ENCODE measurements at places on chromosomes 2 and 18.

DNA sequence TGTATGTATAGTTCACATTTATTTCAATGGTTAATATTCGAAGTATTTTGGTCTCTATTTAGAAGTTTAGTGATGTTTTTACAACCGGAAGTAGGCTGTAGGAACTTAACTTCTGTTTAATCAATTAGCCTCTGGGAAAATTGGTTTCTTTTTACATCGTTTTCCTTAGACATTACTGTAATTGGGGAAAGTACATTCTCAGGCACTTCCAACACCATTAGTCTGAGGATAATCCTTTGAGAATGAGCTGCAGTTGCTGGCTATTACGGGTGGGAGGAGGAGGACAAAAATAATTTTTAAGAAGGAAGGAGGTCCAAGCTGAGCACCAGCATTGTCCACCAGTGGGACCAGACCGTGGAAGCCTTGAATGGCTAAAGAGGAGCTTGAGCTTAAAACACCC is 70.4 kb upstream of the ST3GAL5 start:
- DNase-seq: no peak

GRCh38 chr2:55862673-55863390 is 60.8 kb downstream of the EFEMP1 start:
- no peak for DNase-seq

- no peak for DNase-seq
These were observed 130.6 kb upstream of the CDH19 start for GRCh38 chr18:66734451-66734850.

GRCh38 chr18:21636769-21637168 is 24.7 kb downstream of the SNRPD1 start:
- DNase-seq: no peak

- no peak for DNase-seq
These were observed 118.9 kb downstream of the WDR7 start for GRCh38 chr18:56770097-56770496.

GRCh38 chr2:236334122-236334876 is 70.1 kb upstream of the ASB18 start:
- no peak for DNase-seq

- DNase-seq: no peak
These were observed 23.1 kb downstream of the PASK start for GRCh38 chr2:241126201-241126611.

GRCh38 chr2:241788572-241788971 is 11.9 kb downstream of the GAL3ST2 start:
- no peak for DNase-seq

- DNase-seq: no peak
These were observed 103.9 kb upstream of the TEKT4 start for GRCh38 chr2:94767336-94767735.

GRCh38 chr2:32379352-32379751 is 22.5 kb downstream of the BIRC6 start:
- no peak for DNase-seq

DNA sequence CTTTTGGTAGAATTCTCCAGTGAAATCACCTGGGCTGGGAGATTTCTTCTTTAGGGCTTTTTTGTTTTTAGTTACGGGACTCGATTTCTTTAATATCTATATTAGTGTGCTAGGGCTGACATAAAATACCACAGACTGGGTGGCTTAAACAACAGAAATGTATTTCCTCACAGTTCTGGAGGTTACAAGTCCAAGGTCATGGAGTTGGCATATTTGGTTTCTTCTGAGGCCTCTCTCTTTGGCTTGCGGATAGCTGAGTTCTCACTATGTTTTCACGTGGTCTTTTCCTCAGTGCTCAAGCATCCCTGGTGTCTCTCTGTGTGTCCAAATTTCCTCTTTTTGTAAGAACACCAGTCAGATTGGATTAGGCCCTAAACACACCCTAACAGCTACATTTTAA is 208.5 kb upstream of the DTNA start:
- no peak for DNase-seq

GRCh38 chr2:9782197-9782719 is 61.0 kb upstream of the TAF1B start:
- DNase-seq: peak; percentile 38

GRCh38 chr18:51278045-51278649 is 80.7 kb upstream of the MEX3C start:
- no peak for DNase-seq

- DNase-seq: no peak
These were observed 96.3 kb downstream of the TRIP12 start for GRCh38 chr2:229825476-229825875.

- no peak for DNase-seq
These were observed 304.4 kb downstream of the CCDC178 start for GRCh38 chr18:33135951-33136660.

DNA sequence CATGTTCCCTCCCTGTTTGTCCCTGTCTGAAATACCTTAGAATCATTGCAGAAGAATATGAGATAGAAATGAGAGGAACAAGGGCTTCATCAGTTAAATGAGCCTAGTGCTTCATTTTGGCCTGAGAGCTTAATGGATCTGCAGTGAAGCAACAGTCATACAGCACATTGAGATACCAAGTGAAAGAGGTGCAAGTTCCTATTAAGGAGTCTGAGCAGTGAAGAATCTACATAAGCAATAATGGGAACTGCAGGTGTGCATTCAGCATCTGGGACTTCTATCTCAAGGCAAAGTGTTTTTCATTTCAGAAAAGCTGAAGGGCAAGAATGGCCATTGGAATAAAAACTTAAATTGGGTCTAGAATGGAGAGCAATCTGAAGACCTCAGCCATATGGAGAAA is 323.2 kb upstream of the SLC39A10 start:
- DNase-seq: no peak

DNA sequence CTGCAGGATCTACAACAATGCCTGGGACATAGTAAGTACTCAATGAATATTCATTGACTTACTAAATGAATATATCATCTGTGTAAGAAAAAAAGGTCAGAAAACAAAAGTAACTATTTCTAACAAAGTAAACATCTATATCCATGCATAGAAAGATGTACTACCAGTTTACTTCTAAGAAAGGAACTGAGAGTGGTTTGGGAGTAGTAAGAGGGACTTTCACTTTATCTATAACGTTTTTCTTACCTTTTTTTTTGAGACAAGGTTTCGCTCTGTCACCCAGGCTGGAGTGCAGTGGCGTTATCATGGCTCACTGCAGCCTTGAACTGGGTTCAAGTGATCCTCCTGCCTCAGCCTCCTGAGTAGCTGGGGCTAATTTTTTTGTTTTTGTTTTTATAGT is 25.7 kb downstream of the DHX57 start:
- DNase-seq: no peak

DNA sequence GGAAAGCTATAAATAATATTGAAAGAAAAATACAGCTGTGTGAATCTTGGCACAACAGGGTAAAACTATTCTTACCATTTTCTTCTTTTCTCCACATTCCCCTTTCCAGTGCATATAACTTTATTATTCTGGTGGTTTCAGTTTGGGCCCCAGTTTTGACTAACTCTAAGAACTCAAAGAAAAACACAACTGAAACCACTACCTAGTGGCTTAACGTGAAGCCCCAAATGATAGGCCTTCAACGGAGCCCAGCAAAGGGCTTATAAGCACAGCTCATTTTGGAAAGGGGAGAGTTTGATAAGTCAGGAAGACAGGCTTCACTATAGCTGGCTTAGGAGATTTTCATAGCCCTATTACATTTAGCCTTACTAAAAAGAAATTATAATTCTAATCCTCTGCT is 62.4 kb downstream of the PPP1R1C start:
- no peak for DNase-seq

DNA sequence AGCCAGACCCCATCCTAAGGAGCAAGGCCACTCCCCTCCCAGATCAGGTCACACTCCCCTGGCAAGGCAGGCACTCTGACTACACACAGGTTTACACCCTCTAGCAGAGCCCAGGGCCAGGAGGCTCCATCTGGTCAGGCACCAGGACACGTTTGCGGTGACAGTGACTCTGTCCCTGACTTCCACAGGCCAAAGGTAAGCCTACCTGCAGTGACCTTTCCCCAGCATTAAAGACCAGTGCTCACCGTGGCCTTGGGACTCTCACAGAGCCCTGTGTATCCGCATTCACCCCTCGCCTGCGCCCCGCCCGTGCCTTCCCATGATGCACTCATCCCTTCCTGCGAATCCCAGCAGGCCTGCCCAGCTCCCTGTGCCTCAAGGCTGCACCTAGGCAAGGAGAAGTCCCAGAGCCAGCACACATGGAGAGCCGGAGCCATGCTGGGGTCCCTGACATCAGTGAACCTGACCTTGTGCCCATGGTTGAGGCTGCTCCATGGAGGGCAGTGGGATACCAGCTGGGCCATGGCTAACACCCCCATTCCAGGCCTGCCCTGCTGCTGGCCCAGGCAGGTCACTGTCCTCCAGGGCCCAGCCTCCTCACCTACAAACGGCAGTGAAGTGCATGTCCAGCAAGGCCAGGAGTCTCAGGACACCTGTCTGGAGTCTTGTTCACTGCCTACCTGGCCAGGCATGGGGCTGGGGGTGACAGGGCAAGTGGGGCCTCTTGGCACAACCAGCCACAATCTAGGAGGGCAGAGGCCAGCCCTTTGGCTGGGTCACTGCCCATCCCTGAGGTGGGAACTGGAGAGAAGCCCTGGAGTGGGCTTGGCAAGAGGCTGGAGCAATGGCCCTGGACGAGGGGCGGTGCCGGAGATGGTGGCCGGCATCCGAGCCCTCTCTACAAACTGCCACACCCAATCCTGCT is 3.0 kb downstream of the NEURL3 start:
- DNase-seq: no peak

GRCh38 chr2:3641841-3642421 is 16.1 kb upstream of the ALLC start:
- DNase-seq: no peak

- DNase-seq: no peak
These were observed 90.2 kb downstream of the EHD3 start for GRCh38 chr2:31324016-31324633.

DNA sequence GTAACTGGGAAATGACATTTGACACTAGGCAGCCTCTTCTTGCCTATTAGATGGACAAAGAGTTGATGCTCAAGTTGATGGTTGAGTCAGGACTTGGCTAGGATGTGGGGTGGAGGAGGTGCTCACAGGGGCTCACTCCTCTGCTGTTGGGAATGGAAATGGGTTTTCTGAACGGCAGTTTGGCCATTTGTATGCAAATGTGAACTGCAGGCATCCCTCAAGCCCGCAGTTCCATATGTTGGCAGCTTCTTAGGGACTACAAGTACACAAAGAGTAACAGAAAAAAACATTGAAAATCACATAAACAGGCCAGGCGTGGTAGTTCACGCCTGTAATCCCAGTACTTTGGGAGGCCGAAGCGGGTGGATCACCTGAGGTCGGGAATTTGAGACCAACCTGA is 80.8 kb downstream of the INPP5D start:
- no peak for DNase-seq

- DNase-seq: no peak
These were observed 147.2 kb downstream of the MGAT5 start for GRCh38 chr2:134401081-134401497.

- no peak for DNase-seq
These were observed 4.8 kb upstream of the ASXL3 start for GRCh38 chr18:33573193-33573592.

GRCh38 chr2:28726177-28726576 is 25.5 kb upstream of the PPP1CB start:
- DNase-seq: no peak

- DNase-seq: no peak
These were observed 165.3 kb upstream of the SMAD2 start for GRCh38 chr18:48095726-48096125.

DNA sequence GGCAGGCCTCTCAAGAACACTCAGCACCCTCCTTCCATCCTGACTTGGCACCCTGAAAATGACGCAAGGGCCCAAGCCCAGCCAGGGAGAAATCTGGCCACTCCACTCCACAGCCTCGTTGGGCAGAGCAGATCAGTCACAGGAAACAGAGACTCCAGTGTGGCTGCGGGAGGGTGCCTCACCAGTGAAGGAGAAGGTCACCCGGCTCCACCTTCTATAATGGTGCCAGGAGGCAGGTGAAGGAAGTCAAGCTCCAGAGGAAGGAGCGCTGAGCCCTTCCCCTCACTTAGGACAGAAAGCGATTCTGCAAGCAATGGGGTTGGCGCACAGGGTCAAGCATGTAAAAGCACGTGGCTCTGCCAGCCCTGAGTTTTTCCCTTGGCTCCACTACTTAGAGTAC is 35.3 kb downstream of the CRACDL start:
- no peak for DNase-seq

DNA sequence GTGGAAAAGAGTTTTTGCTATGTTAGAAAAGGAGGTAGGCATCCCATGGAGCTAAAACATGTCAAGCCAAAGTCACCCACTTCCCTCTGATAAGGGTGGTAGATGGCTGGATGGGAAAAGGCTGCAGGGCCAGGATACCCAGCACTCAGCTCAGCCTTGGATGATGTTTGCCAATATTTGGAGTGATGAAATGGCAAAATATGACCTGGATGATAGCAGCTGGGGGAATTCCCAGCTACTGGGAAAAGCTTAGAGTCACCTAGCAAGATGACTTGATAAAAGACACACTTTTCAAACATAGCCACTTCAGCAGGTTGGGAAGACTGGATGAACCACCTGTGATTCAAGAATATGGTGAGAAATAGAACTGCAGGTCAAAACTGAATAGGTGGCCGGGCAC is 10.1 kb downstream of the RFX8 start:
- no peak for DNase-seq

- DNase-seq: no peak
These were observed 21.1 kb upstream of the MALT1 start for GRCh38 chr18:58649966-58650816.

GRCh38 chr2:181540421-181540820 is 83.2 kb downstream of the ITGA4 start:
- DNase-seq: no peak

GRCh38 chr2:218880859-218881594 is 375 bp downstream of the WNT10A start:
- no peak for DNase-seq

- DNase-seq: no peak
These were observed 414.7 kb downstream of the LRATD1 start for GRCh38 chr2:15047184-15047583.

DNA sequence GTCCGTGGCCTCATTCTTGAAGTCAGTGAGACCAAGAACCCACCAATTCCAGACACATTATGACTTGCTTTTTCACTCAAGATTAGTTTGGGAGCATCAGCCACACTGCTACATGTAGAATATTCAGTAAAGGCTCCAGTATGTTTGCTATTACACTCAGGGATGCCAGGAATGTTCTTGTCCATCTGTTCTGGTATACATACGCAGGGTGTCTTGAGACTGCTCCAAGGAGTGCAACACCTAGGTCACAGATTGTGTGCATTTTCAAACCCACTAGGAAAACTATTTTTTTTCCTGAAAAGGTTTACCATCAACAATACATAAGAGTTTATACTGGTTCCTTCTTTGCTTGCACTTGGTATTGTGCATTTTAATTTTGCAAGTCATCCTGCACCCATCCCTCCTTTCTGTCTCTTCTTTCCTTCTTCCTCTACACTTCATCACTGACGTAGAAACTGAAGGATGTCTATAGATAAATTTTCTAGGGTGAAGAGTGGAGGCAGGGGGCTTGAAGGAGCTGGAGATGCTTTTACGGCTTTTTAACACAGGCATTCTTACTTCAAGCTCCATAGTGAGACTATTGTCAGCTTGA is 35.3 kb upstream of the MAP2 start:
- no peak for DNase-seq
